ENCODE measurements at places on chromosomes 1 and 21.

DNA sequence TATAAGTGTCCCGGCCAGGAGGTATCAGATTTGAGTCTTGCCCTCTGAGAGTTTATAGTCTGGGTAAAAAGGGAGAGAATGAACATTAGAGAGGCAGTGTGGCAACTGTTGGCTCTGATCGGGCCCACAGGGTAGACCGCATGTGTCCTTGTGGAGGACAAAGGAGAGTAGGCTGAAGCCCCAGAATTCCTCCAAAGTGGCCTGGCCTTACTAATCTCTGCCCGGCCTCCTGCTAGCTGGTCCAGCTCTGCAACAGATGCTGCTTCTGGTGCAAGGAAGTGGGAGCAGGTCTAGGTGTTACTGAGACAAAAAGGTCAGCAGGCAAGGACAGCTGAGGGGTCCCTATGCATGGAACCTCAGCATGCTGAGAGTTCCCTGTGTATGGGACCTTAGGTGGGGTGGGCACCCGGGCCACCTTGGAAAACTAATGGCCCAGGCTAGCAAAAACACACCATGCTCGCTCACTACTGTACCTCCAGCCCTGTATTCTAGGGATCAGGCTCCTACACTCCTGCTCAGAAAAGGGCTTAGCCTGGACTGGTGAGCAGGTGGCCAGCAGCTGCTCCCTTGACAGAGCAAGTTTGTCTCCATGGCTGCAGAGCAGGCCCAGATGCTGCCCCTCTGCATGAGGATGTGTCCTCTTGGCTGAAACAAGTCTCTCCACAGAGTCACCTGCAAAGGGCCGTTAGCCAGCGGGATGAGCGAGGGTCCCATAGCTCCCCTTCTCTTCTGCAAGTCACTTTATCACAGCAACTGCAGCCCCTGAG, 30.3 kb upstream of the RGS16 start:
- no peak for DNase-seq

DNA sequence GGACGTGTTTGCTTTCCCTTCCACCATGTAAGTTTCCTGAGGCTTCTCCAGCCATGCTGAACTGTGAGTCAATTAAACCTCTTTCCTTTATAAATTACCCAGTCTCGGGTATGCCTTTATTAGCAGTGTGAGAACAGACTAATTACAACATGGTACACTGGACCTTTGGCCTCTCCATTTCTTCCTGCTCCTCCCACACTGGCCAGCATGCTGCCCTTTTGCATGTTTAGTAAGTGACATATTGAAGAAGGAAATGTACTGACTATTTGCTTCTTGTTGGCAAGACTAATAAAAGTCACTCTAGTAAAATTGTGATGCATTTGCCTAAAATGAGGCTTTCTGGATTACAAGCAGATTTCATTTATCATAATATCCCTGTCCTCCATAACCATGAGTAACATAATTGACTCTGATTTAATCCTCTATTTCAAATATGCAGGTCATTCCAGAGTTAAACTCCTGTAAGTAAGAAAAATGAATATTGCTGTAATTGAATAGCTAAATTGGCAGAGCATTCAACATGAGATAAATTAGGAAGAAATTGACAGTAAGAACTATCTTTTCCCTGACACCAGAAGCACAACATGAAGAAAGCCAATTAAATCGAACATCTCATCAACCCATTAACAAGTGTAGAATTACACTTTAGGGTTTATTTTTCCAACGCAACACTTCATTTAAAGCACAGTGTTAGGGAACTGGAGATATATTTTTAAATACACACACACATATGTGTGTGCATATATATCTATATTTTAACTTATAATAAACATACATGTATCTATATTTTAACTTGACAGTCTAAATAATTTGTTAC, 427.8 kb upstream of the ZP4 start:
- DNase-seq: no peak

DNA sequence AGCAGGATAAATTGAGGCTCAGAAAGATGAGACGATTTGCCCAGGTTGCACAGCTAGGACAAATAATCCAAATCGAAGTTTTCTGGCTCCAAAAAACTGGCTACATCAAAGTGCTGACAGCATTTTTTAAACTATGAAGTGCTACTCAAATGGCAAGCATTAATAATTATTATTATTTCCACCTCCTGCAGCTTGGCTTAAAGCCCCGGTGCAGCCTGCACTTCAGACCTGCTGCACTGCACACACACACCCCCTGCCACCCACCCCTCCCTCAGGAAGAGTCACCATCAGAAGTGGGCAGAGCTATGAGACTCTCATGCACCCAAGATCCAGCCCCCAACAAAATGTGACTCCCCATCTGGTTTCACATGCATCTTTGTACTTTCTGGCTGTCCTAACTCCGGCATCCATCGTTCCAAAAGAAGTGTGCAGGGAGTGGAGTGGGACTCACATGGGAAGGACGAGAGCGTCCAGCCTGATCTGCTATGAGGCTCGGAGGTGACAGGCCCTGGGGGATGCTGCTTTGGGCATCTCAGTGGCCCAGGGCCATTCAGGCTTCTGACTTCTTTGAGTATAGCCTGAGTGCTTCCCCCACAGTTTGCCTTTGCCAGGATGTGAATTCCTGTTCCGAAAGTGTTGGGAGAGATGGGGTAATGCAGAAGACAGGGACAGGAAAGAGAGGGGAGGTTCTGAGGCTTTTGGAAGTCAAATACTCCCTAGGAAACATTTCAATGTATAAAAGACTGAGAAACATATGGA, 65.0 kb upstream of the FAM20B start:
- no peak for DNase-seq

DNA sequence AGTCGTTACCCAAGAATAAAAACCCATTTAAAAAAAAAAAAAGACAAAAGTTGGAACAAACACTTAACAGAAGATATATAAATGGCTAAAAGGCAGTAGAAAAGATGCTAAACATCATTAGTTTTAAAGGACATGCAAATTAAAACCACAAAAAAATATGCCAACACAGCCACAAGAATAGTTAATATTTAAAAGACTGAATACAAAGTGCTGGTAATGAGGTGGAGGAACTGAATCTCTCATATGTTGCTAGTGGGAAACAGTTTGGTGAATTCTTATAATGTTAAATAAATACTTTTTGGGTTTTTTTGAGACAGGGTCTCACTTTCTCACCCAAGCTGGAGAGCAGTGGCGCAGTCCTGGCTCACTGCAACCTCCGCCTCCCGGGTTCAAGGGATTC, 10.0 kb downstream of the LRRC40 start:
- no peak for DNase-seq

- DNase-seq: peak; percentile 31
Measured at GRCh38 chr1:94898491-94899385, 28.2 kb downstream of the CNN3 start.

DNA sequence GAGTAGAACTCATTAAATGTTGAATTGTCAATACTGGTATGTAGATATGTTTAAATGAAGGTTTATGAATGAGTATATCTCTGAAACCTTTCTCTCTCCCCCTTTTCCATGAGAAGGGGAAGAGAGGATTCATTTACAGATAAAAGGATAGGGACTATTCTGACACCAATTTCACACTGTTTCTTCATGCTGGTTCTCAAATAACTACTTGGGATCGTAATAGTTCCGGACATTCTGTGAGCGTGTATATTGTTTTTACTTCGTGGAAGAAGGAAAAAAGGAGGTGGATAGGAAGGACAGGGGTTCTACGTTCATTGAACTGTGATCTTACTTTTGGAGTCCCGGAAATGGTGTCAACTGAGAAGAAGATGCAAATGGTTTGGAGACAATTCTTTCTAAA, 284.2 kb downstream of the GRIK1 start:
- no peak for DNase-seq

GRCh38 chr1:193856261-193856660, 669.8 kb upstream of the B3GALT2 start:
- no peak for DNase-seq

GRCh38 chr1:177287270-177287669, 116.5 kb downstream of the BRINP2 start:
- DNase-seq: no peak

- DNase-seq: no peak
Measured at GRCh38 chr1:3593745-3594144, 17.6 kb downstream of the MEGF6 start.

GRCh38 chr21:28227881-28228635, 764.6 kb downstream of the LTN1 start:
- DNase-seq: peak; percentile 26

DNA sequence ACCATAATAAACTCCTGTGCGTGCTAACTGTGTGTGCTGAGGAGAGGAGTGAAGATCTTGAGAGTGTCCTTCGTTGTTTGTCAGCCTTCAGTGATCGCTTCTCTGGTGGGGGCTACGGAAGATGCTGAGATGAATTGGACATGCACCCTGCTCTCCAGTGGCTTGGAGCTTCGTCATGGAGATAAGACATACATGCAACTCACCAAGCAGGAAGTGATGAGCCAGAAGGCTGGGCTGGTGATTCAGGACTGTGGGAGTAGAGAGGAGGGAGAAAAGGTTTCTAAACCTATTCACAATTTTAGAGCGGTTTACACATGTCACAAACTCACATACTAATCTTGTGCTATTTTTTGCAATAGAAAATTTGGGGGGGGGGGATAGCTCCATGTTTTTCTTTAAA, 128.9 kb upstream of the ADAR start:
- DNase-seq: peak; percentile 74

DNA sequence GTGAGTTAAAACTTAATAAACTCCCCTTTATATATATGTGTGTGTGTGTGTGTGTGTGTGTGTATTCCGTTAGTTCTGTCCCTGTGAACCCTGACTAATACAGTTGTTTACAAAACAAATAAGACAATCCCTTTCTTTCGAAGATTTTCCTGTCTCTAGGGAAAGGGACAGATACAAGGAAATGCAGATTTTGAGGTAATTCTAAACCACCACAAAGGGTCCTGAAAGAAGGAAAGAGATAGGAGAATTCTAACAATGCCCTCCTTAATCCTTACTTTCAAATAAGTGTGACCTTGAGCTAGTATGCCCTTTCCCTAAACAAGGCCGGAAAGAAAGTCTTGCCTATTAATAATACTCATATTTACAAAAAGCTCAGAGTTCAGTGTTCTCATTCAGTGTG, 164.8 kb upstream of the COL11A1 start:
- DNase-seq: no peak

DNA sequence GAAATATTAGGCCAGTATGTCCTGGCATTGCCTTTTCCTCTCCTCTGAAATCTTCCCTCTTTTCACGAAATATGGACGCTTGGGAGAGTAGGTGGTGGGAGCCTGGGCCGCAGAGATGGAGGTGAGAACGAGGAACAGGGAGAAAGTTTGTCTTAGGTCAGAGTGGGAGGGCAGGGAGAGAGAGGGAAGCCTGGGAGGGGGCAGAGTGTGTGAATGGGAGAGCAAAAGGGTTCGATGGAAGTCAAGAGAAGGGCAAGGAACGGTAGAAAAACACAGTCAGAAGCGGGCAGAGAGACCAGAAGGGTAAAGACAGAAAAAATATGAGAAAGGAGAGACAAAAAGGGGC, 1.2 kb downstream of the TRABD2B start:
- no peak for DNase-seq

DNA sequence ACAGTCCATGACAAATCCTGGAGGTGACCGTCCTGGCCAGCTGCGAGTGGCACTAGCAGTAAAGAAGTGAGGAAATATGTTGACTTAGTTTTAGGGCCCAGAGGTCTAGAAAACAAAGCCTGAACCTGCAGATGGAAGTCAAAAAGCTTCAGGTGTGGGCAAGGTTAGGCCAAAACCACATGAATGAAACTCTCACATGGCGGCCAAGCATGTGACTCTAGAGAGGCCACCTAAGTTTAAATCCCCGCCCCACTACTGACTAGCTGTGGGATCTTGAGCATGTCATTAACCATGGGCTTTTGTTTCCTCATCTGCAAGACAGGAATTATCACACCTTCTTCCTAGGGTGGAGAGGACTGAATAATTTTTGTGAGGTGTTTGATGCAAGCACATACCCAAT, 148.2 kb upstream of the DAB1 start:
- DNase-seq: no peak

GRCh38 chr1:111275079-111275478, 15.6 kb upstream of the CHIA start:
- peak; percentile 39 for DNase-seq

- DNase-seq: no peak
Measured at GRCh38 chr1:72285074-72285425, 2.7 kb upstream of the NEGR1 start.

DNA sequence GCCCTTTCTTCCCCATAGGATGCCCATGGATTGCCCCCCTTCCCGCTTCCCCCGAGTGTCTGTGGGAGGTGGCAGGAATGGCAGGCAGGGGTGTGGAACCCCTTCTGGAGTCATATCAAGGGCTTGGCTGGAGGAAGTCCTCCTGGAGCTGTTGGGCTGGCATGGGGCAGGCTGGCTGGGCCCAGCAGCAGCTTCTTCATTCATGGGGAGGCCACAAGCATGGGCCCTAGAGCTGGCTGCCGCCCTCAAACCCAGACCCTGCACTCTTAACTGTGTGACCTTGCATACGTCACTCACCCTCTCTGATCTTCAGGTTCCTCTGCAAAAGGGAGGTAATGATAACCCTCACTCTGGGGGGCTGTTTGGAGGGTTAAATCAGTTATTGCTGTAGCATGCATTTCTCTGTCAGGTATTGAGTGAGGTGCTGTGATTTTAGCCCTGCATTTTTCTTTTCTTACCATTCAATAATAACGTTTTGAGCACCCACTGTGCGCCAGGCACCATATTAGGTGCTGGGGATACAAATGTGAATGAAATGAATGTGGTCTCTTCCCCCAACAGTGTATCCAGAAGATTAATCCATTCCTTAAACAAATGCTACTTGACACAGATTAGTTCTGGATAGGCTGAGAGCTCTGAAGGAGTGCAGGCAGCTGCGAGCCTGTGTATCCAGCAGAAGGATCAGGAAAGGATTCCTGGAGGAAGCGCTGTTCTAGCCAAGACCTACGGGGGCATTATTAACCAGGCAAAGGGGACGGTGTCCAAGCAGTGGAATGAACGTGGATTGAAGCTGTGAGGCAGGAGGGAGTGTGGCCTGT, 9.3 kb downstream of the PCSK9 start:
- DNase-seq: no peak

GRCh38 chr1:214550013-214550856, 1.2 kb downstream of the PTPN14 start:
- peak; percentile 58 for DNase-seq

- DNase-seq: no peak
Measured at GRCh38 chr1:199756066-199756465, 271.4 kb upstream of the NR5A2 start.

GRCh38 chr1:221557013-221557412, 184.9 kb downstream of the DUSP10 start:
- peak; percentile 54 for DNase-seq

GRCh38 chr1:153921080-153921802, 1.5 kb downstream of the GATAD2B start:
- DNase-seq: no peak

Measured in fibroblast of skin of right biceps (primary cell).